Smooth muscle cell of the umbilical artery (primary cell): ENCODE measurements at places on chromosomes 4 and X. TPM values are rescaled to one million over a fixed set of nuclear protein-coding genes. Genes with fewer than 3 reads are reported as not detected.

The CFAP47 gene
- total RNA-seq, result under 0.01 TPM in 1 of 2 replicates, not detected in the other

The ASIC5 gene
- not detected in 2 replicates for total RNA-seq

The USP26 gene
- total RNA-seq, result not detected in 2 replicates

The ARR3 gene
- total RNA-seq, result not detected in 2 replicates

The CCNA2 gene
- total RNA-seq, result 5.0 and 27.6 TPM in 2 replicates

The MSX1 gene
- 5.3 and 9.0 TPM in 2 replicates for total RNA-seq

The SLC4A4 gene
- 22.0 and 23.0 TPM in 2 replicates for total RNA-seq
